ENCODE measurements at places on chromosomes 5 and 9. TPM values are rescaled to one million over a fixed set of nuclear protein-coding genes. Genes with fewer than 3 reads are reported as not detected.

Gene TYRP1
- 1.4 TPM for polyA plus RNA-seq

Gene PCDHGA7
- 2.2 TPM for polyA plus RNA-seq

Gene NEUROG1
- polyA plus RNA-seq, result not detected

Gene SH3TC2
- polyA plus RNA-seq, result 0.96 TPM

Gene F12
- polyA plus RNA-seq, result 14.6 TPM

Gene RIMOC1
- polyA plus RNA-seq, result 37.2 TPM
